ENCODE measurements at places on chromosomes 12 and 14.

- DNase-seq: no peak
Measured at GRCh38 chr12:105783983-105784947, 354.5 kb downstream of the NUAK1 start.

DNA sequence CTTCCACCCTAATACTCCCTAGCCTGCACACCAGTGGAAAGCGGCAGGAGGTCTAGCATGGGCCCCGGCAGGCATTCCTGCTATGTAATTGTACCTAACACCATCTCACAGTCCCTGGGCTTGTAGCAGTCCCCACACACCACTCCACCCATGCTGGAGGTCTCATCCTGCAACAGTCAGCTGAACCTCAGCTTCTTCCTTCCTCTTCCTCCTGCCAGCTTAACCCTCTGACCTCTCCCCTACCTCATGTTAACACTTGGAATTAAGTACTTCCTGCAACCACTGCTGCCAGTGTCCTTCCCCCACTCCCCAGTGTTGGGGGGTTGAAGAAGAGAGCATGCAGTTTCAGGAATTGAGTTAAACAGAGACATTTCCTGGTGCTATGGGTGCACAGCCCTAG, 7.6 kb downstream of the ADCY4 start:
- DNase-seq: no peak

DNA sequence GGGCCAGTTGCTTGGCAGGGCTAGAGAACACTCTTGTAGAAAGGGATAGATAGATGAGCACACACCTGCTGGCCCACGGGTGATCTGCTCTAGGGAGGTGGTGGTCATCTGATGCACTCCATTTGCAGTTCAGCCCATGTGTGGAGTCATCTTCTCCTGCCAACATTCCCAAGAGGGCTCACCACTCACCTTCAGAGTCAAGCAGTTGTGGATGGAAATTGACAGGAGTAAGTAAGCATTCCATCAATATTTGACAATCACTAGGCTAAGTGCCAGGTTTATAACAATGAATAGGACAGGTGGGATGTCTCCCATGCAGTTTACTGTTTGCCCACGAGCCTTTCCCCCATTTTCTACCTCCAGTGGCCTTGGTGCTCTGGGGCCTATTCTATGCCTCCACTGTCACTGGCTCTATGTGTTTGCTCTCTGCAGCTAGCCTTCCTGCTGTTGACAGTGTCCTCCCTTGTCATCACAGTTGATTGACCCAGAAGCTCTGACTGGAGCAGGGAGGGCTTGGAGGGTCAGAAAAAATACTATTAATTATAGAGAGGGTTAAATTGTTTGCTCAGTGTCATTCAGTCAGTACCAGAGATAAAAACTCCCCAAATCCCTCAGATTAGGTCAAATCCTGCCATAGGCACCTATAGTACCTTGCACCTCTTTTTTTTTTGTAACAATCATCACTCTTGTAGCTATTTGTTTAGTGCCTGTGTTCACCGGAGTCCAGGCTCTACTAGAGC, 134.6 kb upstream of the PZP start:
- DNase-seq: no peak

DNA sequence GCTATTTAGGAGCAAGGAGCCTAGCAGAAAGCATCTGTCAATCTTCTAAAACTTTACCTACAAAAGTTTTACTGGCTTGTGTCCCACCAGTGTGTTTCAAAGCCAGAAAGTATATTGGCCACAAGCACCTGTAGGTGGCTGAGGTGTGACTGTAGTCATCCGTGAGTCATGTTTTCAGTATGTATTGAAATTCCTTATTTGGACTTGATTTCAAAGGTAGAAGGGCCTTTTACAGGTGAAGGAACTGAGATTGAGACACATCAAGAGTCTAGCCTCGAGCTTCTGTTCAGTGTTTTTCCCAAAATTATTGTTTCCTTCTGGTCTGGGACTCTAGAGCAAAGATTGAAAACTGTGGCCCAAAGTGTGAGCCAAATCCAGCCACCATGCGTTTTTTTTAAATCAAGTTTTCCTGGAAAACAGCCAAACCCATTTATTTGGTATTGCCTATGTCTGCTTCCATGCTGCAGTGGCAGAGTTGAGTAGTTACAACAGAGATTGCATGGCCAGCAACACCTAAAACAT, 195.3 kb upstream of the BCL2L14 start:
- no peak for DNase-seq

DNA sequence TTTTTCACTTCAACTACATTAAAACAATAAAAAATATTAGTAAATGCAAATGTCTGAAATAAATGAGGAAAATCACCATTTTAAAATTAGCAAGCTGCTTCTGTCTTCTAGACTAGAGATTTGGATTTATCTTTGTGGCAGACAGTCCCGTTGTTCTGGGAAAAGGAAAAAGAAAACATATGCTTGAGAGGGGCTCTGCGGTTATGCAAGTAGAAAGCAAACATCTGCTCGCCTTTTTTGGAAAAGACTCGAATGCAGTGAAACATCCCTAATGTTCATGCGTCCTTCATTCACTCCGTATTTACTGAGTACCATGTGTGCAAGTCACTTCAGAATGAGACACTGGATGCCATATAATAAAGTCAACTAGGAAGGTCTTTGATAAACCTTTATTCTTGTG, 44.9 kb downstream of the IFNG start:
- no peak for DNase-seq

DNA sequence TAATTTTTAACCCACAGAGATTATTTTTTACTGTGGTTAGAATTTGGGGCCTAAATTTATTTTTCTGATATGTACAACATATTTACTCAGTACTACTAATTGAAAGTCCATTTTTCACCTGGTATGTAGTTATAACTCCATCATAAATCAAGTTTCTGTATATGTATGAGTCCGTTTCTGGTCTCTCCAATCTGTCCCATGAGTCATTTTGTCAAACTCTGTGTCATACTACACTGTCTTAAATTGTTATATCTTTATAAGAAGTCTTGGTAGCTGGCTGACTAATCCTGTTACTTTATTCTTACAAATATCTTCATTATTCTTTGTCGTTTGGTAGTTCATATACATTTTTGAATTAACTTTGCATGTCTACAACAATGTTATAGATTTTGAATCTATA, 344.0 kb downstream of the PDZRN4 start:
- DNase-seq: no peak

- peak; percentile 16 for DNase-seq
Measured at GRCh38 chr12:68451261-68452077, 119.3 kb upstream of the MDM1 start.

GRCh38 chr12:91249518-91250272, 67.1 kb upstream of the DCN start:
- DNase-seq: no peak

DNA sequence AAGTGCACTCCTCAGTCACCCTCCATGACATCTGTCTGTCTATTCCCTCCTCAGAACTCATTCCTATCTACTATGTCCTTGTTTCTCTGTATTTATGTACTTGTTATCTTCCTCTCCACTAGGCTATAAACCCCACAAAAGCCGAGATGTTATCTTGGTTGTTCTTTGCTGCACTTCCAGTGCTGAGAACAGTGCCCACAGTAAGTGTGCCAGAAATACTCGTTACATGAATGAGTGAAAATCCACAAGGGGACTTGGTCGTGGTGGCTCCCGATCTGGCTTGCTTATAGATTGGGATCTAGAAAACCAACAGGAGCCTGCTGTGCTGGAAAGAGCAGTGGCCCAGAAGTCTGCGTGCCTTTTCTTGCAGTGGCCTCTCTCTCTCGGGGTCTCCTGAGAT, 111.9 kb upstream of the PRMT8 start:
- no peak for DNase-seq

DNA sequence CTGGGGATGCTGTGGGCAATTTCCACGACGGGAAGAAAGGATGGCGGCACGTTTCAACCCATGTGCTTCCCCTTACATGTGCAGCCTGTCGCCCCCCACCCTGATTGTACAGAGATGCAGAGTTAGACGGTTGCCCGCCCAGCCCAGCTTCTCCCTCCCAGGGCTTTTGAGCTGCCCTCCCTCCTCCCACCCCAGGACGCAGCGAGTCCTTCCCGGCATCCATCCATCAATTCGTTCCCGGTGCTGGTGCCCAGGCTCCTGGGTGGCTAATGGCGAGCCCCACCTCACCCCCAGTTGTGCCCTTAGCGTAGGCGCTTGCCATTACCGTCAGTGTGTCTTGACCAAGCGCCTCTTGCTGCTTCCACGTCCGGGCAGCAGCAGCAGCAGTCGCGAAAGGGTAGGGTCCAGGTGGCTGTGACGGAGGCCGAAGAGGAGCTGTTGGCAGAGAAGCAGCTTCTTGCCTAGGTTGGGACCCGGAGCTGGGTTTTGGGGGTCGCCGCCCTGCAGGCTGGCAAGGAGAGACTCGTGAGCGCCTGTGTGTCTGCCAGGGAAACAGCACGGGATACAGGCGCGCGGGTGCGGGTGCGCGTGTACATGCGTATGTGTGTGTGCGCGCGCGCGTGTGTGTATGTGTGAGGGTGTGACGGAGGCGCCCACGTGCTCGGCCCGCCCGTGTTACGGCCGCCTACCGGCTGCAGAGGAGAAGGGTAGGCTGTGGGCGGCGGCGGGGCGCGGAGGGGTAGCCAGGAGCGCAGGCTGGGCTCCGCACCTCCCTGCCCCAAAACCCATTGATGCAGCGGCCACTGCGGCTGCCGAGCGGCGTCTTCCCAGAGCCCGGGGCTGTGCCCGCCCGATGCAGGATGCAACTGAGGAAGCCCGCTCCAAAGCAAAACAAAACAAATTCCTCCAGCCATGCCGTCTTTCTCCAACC, at the start of gene SLC6A15:
SLC6A15 (minus strand) TSS at position 602 of the 931 bp plus-strand sequence. CDS start 20,679 bp downstream, outside the sequence.
- no peak for DNase-seq

- no peak for DNase-seq
Measured at GRCh38 chr14:61875483-61875882, 113.3 kb downstream of the SNAPC1 start.

DNA sequence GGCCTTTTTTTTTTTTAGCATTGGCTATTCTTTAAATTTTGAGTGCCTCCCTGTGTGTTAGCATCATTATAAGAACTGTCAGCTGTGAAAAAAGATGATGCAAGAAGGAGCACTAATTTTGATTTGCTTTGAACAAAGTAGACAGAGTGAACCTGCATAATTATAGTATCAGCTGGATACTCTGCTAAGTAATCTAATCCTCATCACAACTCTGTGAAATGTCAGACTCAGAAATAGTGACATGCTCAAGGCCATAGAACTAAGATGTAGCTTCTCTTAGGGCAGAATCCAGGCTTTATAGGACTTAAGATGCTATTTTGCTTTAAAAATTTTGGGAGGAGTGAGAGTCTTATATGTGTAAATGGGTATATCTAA, 31.9 kb downstream of the FBXO34 start:
- DNase-seq: no peak

DNA sequence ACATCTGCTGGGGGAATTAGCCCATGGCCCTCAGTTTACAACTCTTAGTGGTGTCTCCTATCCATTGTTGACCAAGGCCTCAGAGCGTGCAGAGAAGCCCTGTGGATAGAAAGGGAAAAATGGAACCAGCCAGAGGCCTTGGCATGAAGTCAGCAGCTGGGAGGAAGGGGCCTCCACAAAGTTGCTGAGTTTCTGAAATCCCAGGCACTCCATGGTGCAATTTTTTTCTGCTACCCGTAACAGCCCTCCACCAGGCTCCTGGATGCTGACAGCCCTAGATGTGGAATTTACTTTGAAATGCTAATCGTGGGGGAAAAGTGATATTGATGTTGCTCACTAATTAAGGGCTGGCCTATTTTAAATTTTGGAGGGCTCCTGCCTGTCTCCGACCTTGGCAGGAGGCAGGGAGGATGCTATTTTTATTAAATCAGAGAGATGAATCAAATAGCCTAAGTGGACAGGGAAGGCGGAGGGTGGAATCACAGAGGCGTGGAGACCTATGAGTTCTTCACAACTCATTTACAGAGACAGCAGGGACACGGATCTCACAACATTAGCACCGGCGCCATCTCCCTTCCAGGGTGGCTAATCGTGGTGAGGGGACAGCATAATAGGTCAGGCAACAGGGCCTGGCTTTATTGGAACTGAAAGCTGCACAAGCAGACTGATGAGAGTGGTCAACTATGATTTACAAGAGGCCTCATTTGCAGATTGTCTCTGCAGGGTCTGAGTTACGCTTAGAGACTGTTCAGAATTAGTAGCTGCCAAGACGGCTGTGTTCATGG, 99.8 kb upstream of the WSCD2 start:
- DNase-seq: no peak

- DNase-seq: no peak
Measured at GRCh38 chr12:50924131-50924438, 28.3 kb upstream of the HIGD1C start.

DNA sequence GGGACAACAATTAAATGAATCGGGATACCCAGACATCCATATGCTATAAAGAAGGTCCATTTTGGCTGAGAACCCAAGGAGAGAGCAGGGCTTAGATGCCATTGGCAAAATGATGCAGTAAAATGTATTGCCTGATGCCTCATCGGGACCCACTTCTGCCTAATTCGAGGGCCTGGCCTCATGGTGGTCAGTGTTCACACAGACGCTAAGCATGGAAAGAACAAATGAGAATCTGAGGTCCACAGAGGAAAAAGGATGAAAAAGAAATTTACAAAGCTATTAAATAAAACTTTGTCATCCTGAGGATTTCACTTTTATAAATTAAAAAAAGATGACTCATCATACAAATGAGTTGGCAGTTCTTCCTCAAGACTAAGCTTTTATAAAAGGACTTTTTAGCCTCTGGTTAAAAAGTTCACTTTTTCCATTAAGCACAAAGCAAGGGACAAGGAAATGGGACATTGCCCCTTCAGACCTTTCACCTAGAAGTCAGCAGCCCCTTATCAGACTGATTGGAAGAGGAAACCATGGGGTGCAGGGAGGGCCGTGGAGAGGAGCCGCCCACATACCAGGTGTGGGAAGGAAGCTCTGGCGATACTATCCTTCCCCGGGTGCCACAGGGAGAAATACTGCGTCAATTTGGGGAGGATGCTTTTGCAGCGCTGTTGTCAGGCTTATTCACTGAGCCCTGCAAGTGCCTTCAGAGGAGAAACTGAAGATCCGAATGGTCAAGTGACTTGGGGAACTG, 176.0 kb downstream of the EGLN3 start:
- DNase-seq: no peak
